ENCODE measurements at places on chromosomes 1 and 21.
A peak's percentile ranks its signal among the peaks of the same experiment; 100 is the strongest.

DNA sequence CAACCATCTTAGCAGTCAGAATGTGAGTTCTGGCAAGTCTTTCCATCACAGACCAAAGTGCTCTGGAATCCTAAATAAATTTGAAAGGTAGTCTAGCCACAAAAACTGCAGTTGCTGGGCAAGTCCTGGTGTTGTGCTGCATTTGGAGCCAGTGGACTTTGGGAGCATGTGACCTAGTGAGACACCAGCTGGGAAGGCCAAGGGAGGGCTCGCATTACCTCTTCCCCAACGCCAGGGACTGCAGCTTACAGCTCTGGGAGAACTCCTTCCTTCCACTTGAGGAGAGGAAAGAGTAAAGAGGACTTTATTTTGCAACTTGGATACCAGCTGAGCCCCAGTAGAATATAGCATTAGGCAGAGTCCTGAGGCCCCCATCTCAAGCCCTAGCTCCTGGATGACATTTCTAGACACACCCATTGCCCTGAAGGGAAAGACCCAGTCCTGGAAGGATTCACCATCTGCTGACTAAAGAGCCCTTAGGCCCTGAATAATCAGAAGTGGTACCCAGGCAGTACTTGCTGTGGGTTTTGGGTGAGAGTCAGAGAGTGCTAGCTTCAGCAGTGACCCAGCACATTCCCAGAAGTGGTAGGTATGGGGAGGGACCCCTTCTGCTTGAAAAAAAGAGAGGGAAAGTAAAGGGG lies 190.7 kb downstream of the NUF2 start:
- DNase-seq = no peak

DNA sequence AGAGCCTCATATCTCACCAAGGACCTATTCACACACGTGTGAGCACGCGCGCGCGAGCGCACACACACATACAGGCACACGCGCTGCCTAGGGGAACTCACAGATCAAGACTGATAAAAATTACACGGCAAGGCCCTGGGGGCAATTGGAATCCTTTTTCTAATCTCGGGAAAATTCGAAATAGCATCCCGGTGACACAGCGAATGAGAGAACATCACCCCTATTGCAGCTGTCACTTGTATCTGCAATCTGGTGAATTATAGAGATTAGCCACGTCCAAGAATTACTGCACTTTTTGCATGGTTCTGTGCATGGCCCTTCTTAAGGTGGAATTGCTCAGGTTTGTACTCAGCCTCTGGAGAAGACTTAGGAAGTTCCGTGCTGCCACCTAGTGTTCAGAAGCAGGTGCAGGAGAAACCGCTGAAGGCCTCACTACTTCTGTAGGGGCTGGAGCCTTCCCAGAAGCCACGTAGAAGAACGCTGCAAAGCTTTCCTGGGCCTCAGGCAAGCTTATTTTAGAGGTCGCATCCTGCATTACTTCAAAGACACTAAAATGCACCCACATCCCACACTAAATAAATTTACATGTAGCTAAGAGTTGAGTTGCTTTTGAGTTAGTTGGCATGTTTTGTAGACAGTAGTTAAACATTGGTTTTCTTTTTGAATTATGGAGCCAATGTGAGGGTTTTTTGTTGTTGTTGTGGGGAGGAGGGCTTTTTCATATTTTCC lies 229.2 kb upstream of the CAMK1G start:
- DNase-seq = peak; percentile 4

DNA sequence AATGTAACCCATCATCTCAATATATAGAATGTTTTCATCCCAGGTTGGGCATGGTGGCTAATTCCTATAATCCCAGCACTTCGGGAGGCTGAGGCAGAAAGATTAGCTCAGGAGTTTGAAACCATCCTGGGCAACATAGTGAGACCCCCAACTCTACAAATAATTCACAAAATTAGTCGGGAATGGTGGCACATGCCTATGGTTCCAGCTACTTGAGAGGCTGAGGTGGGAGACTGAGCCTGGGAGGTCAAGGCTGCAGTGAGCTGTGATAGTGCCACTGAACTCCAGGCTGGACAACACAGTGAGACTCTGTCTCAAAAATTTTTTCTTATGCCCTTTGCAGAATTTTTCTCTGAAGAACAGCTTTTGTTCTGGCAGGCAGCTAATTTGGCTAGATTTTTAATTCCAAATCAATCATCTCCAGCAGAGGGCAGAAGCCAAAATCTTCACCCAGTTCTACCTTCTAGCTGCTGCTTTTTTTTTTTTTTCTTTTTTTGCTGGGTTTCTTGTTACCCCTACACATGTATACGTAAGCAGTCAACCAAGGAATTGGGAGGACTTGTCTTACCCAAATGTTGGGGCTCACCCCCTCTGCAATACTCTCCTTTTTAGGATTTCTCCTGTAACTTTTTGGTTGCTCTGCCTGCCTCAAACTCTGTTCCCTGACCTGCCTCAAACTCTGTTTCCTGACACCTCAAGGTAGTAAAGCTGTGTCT lies 2.7 kb upstream of the RAD54L start:
- DNase-seq = no peak

- DNase-seq = no peak
These were observed 3.6 kb downstream of the MAN1C1 start for GRCh38 chr1:25620211-25620610.

- peak; percentile 26 for DNase-seq
These were observed 558 bp downstream of the PAXBP1 start for GRCh38 chr21:32770871-32771523.

GRCh38 chr1:52454779-52455178 lies 50.4 kb downstream of the PRPF38A start:
- no peak for DNase-seq

DNA sequence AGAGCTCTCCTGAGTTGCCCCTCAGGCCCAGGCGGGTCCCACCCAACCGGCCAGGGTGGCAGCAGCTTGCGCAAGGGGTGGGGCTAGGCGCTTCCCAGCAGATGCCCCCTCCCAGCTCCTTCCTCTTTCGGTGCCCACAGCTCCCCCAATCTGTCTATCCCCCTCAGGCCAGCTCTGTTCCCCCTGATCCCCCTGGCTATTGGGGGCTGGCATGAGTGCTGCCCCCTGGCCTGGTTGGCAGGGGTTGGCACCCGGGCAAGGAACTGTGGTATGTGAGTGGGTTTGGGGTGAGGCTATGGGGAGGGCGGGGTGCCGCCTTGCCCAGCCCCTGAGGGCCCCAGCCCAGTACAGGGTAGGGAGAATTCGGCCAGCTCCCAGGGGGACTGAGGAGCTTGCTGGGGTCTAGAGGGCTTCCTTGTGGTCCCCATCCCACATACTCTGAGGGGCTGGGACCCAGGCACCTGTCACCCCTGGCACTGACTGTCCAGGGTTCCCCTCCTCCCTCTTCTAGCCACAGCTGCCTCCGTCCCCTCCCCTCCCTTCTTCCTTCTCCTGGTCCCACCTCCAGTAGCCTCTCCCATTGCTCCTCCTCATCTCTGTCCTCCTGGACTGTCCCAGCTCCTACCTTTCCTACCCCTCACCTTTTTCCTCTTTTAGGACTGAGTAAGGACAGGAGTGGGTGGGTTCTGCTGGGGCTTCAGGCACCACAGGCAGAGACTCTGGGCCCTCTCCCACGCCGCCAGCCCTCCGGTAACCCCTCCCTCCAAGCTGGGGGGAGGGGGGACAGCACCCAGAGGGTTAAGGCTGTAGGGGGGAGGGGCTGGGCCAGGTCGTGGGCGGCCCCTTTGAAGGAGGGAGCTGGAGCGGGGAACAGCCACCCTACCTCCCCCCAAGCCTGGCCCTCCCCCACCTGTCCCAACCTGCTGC lies 5.7 kb downstream of the ZBTB7B start:
- peak; percentile 41 for DNase-seq

DNA sequence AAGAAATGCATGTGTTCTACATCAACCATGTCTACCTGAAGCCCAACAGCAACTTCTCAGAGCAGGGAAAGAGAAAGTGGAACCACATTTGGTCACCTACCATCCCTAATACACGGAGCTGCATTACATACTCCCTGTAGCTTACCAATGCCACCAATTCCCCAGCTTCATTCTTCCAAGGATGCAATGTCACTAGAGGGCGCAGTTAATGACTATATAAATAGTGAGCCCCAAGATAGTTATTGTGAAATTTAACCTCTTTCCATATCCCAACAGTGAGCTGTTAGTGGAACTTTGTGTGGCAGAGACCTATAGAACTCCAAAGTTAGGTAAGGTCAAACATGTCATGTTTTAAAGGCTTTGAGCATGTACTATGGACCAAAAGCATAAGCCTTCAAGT lies 618.3 kb downstream of the SMYD3 start:
- no peak for DNase-seq

GRCh38 chr1:176884286-176884685 lies 280.2 kb downstream of the ASTN1 start:
- no peak for DNase-seq

- no peak for DNase-seq
These were observed 49.0 kb upstream of the ACOT11 start for GRCh38 chr1:54499097-54499359.

- DNase-seq = no peak
These were observed 11.8 kb upstream of the KHDRBS1 start for GRCh38 chr1:32001863-32002262.

GRCh38 chr21:44407493-44407892 lies 47.8 kb upstream of the LRRC3 start:
- DNase-seq = peak; percentile 28

- no peak for DNase-seq
These were observed 336.0 kb upstream of the NR5A2 start for GRCh38 chr1:199691540-199691939.

DNA sequence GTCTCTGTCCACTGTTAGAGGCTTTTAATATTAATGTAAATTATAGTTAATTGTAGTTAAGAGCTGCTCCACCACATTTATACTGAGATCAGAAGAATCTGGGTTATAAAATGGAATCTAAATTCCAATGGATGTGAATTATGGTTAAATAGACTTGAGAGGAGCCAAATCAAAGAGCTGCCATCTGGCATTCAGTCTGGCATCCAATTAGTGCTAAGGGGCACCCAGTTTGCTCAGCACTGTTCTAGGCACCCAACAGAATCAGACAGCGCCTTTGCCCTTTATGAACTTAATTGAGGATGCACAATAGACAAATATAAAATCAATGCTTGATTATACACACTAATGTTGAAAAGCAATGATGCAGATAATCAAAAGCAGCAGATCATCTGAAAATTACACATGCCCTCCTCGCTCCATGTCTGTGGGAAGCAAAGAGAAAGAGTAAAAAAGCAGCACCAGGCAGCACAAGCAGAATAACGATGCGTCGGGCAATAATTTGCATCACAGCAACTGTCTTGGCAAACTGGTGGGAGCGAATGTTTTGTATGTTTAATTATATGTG lies 310.1 kb downstream of the BRINP2 start:
- DNase-seq = no peak

DNA sequence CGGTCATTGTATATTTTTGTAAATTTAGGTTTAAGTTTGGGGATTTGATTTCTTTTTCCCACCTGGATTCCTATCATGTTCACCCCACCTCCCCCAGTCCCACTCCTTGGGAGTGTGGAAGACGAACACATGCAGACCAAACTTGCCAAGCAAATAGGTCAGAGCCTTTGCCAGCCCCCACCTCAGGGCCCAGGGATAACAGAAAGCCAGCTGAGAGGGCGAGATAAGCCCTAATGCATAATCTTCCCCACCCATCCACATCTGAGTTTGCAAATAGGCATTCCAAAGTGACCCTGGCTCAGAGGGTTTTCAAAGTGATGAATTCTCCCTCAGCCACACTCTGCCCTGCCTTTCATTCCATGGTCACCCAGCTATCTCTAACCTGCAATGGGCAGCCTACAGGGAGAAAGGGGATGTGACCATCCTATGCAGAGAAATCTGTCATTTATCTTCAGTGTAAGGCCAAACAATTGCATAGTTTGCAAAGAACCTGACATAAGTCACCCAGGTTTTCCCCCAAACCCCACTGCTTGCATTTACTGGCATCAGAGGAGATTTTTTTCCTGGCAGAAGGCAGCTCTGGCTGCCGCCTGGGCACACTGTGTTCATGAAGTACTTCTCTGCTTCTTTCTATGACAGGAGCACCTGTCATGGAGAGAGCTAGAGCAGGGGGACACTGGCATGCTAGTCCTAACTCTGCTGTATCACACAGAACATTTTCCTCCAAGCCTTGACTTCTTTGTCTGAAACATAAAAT lies 69.0 kb upstream of the NFIA start:
- DNase-seq = no peak

DNA sequence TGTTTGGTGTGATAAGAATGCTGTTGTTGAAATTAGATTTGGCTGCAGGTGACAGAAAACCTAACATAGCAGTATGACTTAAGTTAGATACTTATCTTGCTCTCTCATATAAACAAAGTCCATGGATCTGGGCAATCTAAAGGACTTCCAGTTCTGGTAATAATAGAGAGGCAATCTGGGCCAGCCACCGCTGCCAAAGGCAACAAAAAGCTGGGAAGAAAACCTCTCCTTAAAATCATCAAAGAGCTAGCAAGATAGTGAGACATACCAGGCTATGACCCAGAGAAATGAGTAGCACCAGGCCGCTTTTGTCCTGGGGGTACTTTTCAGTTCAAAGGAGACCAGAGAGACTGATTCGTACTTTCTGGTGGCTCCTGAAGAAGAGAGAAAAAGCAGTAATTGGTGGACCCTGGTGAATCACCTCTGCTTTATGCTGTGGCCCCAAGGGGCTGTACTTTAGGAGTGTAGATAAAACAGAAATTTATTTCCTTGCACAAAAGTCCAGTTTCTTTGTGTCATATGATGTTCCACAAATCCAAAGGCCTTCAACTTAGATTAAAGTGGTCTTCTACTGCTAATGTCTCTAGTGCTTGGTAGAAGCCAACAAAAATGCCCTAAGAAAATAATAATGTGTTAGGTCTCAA lies 125.4 kb downstream of the TBX19 start:
- DNase-seq = no peak

DNA sequence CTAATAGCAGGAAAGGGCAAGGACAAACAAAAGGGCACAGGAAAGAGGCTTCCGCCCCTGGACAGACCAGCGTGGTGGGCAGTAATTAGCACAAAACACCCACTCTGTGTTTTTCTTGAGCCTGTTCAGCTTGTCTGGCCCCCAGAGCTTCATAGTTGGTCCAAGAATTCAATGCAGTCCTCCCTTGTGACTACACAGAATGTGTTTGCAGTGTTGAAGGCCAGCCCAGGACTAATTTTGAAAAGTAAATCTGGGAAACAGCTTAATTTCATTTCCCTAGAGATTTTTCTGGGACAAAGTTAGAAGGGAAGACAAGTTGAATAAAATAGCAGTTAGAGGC lies 49.2 kb upstream of the LMO4 start:
- DNase-seq = no peak

DNA sequence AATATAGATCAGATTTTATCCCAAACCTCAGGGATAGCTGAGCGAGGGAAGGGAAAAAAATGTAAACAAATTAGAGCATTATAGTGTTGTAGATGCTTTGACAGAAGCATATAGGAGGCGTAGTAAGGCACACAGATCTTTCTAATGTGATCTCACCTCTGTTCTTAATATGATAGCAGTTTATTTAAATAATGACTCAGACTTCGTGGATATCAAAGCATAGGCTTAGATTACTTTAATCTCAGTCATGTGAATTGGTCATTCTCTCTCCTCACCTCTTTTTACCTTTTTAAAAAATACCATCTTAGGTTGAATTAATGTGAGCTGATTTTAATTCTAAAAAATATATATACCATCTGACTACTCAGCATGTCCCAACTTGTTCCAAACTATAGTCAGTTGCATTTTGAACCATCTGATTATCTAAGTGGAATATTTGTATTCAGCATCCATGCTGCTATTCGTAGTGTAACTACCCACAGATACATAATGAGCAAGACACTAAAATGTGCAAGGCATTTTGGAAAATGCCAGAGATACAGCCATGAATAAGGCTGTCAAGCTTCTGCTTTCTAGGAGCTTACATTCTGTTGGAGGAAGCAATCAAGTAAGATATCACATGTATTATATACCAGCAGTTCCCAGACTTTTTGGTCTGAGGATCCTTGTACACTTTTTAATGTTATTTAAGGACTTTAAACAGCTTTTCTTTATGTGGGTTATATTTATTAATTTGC lies 76.7 kb downstream of the OSBPL9 start:
- DNase-seq = no peak

GRCh38 chr1:48003741-48004531 lies 6.8 kb upstream of the TRABD2B start:
- no peak for DNase-seq

Measured in activated CD4-positive, alpha-beta T cell treated with anti-CD3 and anti-CD28 coated beads, Interleukin-2, amount 50 U/mL, for 24 hours (primary cell).